ENCODE measurements at places on chromosomes 16 and 17. TPM values are rescaled to one million over a fixed set of nuclear protein-coding genes. Genes with fewer than 3 reads are reported as not detected.

- peak; percentile 81 for ATAC-seq
Measured at GRCh38 chr17:13562271-13562800, 39.4 kb downstream of the HS3ST3A1 start.

DNA sequence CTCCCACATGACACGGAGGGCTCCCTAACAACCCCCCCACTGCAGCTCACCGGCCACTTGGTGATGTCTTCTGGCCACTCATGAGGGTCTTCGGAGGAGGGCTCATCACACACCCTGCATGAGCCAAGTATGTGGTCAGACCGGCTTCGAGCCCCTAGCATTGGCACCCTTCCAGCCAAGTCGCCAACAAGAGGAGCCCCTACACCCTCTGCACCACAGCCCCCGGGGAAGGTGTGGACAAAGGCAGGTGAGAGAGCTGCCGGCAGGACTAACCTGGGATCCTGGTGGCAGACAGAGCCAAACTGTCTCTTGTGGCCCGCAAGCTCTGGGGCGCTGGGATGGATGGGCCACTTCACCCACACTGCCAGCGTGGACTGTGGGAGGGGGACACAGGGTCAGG is 6.5 kb downstream of the SNRNP25 start:
- ATAC-seq, result no peak

DNA sequence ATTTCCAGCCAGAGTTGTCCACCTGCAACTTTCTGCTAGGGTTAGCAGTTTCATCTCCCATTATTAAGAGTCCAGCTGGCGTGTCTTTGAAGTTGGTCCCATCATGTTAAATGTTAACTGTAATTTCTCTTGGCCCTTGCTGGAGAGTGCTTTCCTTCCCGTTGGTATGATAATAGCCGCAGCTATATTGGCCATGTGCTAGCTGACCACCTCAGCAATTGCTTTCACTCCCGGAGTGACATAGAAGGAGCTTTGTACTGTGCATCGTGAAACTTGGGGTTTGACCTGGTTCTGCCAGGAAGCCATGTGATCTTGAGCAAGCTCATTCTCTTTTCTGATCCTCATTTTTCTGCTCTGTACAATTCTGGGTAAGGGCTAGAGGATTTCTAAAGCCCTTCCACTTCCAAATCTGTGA is 81.0 kb upstream of the TBX2 start:
- ATAC-seq, result no peak

- ATAC-seq, result no peak
Measured at GRCh38 chr16:1338119-1338730, 4.8 kb downstream of the BAIAP3 start.

- ATAC-seq, result no peak
Measured at GRCh38 chr16:73796241-73796640, 500.4 kb upstream of the PSMD7 start.

DNA sequence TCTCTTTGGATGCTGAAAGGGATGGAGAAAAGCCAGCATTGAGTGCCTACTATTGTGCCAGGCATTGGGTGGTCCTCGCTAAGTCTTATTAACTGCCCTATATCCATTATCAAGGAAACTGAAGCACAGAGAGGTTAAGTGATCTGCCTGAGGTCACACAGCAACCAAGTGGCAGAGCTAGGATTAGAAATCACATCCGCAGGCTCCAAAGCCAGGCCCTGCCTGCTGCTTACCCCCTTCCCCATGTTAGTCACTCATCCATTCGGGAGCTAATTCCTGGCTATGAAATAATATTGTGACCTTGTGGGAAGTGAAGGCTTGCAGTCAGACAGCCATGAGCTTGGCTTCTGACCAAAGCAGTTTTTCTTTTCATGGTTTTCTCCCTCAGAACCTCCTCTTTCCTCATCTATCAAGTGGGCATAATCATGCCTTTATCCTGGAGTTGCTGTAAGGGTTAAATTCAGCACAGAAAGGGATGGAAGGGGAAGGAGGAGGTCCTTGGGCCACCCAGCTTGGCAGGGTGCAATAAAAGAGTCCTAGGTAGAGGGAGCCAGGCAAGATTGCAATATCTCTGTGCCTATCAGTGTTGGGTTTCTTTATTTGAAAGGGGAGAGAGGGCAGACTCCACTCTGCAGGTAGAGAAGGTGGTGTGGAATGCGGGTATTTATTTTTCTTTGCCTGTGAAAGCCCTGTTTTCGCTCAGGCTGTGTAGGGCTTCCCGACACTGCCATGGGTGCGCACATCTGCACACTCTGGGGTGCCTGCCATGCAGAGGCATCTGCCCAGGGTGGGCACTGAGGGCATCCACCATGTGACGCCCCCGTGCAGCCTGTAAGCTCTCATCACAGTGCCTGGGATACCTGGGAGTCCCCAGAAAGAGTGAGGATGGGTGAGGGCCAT is 11.3 kb downstream of the RAI1 start:
- no peak for ATAC-seq

GRCh38 chr17:81513753-81514488 is 1.3 kb upstream of the ACTG1 start:
- peak; percentile 2 for ATAC-seq

DNA sequence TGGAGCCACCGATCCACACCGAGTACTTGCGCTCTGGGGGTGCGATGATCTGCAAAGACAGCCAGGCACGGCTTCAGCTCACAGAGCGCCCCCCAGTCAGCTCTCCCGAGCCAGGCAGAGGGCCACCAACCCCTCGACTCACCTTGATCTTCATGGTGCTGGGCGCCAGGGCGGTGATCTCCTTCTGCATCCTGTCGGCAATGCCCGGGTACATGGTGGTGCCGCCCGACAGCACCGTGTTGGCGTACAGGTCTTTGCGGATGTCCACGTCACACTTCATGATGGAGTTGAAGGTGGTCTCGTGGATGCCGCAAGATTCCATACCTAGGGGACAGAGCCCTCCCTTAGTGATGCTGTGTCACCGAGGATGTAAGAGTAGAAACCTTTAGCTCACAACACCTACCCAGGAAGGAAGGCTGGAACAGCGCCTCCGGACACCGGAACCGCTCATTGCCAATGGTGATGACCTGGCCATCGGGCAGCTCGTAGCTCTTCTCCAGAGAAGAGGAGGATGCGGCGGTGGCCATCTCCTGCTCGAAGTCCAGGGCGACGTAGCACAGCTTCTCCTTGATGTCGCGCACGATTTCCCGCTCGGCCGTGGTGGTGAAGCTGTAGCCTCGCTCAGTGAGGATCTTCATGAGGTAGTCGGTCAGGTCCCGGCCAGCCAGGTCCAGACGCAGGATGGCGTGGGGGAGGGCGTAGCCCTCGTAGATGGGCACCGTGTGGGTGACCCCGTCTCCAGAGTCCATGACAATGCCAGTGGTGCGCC is 1.6 kb downstream of the ACTG1 start:
- no peak for ATAC-seq

DNA sequence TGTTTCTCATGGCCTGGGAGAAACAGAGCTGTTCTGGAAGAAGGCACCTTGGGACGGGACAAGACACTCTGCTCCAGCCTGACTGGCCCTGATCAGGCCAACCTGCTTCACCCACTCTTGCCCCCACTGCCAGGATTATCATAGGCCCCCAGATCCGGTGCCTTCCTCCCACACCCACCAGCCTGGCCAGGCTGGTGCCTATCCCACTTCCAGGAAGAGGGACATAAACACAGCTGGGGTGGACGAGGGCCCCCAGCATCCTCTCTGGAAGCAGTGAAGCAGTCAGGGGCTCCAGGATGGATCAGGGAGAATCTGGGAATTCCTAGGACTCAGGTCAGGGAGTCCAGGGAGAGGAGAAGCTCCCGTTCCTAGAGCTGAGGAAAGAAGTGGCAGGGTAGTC is 16.9 kb upstream of the ITGA3 start:
- no peak for ATAC-seq

- ATAC-seq, result no peak
Measured at GRCh38 chr17:29159306-29159860, 20.8 kb downstream of the MYO18A start.

GRCh38 chr16:56513972-56514371 is 5.9 kb downstream of the BBS2 start:
- ATAC-seq, result peak; percentile 51

DNA sequence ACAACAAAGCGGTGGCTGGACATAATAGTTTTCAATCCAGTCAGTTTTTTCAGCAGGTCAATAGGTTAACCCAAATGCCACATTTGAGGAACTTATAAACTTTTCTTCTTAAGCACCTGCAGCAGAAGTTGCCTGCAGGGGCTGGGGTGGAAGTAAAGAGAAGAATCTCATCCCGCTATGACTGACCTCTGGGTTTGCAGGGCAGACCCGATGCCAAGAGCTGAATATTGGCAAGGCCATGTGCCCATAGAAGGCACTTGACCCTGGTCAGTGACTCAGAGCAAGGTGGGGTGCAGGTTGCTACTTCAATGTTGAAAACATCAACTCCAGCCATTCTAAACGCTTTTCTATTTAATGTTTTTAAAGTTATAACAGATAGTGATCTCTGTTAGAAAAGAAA is 17.9 kb upstream of the SMPD3 start:
- ATAC-seq, result no peak

- ATAC-seq, result no peak
Measured at GRCh38 chr16:10339777-10340732, 45.8 kb upstream of the ATF7IP2 start.

GRCh38 chr16:27182906-27183405 is 20.4 kb upstream of the KDM8 start:
- no peak for ATAC-seq

DNA sequence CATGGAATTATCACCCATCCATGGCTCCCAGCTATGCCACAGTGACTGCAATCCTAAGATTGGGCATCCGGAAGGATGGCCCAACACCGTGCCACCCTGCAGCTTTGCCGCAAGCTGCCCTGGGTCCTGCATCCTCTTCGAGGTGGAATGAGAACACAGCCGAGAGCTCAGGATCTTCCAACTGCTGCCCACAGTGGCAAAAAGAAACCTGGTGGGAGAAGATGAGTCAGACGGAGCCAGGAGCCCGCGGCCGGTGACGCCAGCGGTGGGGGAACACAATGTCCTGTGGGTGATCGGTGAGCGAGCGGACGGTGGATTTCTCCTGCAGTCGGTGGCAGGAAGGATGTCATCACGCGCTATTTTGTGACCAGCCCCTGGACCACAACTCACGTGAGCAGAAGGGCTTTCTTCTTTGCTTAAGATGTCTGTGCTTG is 20.1 kb downstream of the CD7 start:
- peak; percentile 32 for ATAC-seq

- no peak for ATAC-seq
Measured at GRCh38 chr16:28292731-28293600, 641 bp downstream of the SBK1 start.

DNA sequence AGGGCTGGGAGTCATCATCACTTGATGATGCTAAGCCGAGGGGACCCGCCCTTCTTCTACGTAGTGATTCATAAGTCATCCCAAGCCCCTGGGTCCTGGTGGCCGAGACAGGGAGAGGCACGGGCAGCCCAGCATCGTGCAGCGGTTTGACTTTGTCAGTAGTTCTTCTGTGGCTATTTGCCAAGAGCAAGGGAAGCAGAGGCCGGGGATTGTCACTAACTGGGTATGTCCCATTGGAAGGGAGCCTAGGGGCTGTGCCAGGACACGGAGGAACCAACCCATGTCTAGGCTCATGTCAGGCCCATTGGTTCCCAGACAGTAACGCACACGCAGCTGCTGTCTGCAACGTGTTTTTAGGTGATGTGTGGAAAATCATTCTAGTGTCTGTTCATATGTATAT is 58.5 kb downstream of the ATP2C2 start:
- no peak for ATAC-seq

Gene PPP1R27
- 0.24 TPM for total RNA-seq

Gene PRR35
- total RNA-seq, result not detected

Gene COL1A1
- 42.7 TPM for total RNA-seq

Gene KCNH4
- not detected for total RNA-seq

Gene KLHL10
- 0.32 TPM for total RNA-seq
